CD8-positive, alpha-beta memory T cell (primary cell): ENCODE measurements at places on chromosomes 3 and 15.

GRCh38 chr3:17941766-17942165, 199.3 kb upstream of the TBC1D5 start:
- no peak for DNase-seq

GRCh38 chr3:143321058-143321769, 201.6 kb downstream of the CHST2 start:
- DNase-seq: no peak

DNA sequence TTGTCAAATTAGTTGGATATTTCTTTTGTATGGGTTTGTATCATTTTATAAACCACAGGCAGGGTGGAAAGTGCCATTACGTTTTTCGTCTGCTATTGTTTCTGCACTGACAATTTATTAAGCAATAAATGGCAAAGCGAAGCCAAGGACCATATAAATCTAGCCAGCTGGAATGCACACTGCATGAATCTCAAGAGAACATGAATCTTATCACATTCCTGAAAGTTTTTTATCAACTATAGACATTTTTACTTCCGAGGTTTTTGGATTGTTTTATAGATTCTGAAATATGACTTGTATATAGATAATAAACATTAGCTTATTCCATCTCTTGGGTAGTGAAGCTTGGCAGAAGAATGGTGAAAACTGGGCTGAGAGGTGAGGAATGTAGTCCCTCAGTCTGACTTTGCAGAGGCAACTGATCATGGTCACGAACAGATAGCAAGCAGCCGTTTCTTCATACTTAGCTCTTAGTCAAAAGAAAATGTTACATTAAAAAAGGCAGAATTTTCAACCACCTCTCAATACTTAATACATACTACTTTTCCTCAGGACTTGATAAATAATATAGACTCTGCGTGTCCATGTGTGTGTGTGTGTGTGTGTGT, 102.7 kb downstream of the OSBPL10 start:
- DNase-seq: no peak

GRCh38 chr3:37687966-37688365, 173.7 kb upstream of the CTDSPL start:
- DNase-seq: no peak

GRCh38 chr3:144028798-144029411, 57.3 kb downstream of the DIPK2A start:
- no peak for DNase-seq
